ENCODE measurements at places on chromosomes 7 and 10. TPM values are rescaled to one million over a fixed set of nuclear protein-coding genes. Genes with fewer than 3 reads are reported as not detected.

GRCh38 chr7:43904533-43905208 is 1.7 kb downstream of the URGCP start:
- DNase-seq: no peak

GRCh38 chr10:75910032-75910431 is 478.6 kb downstream of the LRMDA start:
- no peak for DNase-seq

GRCh38 chr7:141541375-141541774 is 9.8 kb upstream of the AGK start:
- no peak for DNase-seq

GRCh38 chr10:11448190-11448544 is 163.3 kb downstream of the USP6NL start:
- no peak for DNase-seq

- no peak for DNase-seq
Measured at GRCh38 chr7:128891942-128892269, 18.6 kb downstream of the KCP start.

The PILRA gene
- total RNA-seq: 3.9 TPM

GRCh38 chr7:133682364-133683181 is 429.7 kb downstream of the EXOC4 start:
- no peak for DNase-seq

The ZFAND2A gene
- total RNA-seq: 14.1 TPM

The CUTC gene
- 13.0 TPM for total RNA-seq

DNA sequence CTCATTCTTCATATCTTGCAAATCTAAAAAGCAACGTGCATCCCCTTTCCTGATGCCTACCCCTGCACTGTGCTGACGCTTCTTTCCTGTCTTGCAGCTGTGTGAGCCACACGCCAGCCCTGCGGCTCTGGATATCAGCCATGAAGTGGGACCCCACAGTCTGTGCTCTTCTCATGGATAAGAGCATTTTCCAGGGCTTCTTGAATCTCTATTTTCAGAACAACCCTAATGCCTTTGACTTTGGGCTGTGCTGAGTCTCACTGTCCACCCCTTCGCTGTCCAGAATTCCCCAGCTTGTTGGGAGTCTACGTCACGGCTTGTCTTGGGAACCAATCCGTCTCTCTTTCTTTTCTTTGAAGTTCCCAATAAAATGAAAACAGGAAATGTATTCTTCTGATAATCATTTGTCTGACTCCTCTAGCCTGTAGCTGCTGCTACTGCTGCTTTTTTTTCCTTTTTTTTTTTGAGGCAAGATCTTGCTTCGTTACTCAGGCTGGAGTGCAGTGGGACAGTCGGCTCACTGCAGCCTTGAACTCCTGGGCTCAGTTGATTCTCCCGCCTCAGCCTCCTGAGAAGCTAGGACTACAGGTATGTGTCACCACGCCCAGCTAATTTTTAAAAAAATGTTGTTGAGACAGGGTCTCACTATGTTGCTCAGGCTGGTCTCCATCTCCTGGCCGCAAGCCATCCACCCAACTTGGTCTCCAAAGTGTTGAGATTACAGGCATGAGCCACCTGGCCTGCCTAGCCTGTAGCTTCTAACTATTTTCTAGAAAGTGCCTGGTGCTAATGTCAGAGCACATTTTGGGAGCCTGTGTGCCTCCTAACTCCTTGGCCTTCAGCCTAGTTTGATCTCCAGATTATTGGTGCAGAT is 30.3 kb downstream of the GSTO2 start:
- no peak for DNase-seq

The GRK5 gene
- 21.6 TPM for total RNA-seq

DNA sequence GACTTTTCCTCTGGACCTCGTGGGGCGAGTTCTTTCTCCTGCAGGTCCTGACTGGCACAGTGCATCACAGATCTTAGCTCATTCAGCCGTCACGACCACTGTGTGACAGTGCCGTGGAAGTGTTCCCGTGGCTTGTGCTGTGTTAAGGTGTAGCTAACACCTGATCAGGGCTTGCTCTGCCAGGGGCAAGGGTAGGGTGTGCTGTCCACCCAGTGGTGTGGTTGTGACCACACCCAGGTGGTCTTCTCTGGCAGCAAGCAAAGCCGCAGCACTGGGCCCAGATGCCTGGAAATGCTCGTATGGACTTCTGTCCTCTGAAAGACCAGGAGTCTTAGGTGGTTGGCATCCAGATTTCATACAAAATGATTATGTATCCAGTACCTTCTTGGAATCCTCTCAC is 86.2 kb downstream of the GLRX3 start:
- DNase-seq: no peak

DNA sequence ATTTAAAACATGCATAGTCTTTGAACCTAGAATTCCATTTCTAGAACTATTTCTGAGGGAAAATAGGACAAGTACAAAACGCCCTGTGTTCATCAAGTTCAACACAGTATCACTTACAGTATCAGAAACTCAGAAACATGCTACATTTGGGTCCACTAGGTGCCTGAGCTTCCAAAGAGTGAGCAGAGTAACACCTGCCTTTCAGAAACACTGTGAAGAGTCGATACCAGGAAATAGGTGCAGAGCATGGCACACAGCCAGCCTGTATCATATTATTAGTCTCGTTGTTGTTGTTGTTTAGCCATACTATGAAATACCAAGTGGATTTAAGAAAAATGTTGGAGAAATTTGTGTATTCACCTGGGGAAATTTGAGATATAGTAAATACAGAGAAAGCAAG is 392.1 kb upstream of the MGMT start:
- no peak for DNase-seq

The GTPBP10 gene
- 25.1 TPM for total RNA-seq

The SMKR1 gene
- 1.7 TPM for total RNA-seq

GRCh38 chr7:93836116-93836515 is 54.4 kb downstream of the TFPI2 start:
- no peak for DNase-seq

The TMEM213 gene
- total RNA-seq: not detected

DNA sequence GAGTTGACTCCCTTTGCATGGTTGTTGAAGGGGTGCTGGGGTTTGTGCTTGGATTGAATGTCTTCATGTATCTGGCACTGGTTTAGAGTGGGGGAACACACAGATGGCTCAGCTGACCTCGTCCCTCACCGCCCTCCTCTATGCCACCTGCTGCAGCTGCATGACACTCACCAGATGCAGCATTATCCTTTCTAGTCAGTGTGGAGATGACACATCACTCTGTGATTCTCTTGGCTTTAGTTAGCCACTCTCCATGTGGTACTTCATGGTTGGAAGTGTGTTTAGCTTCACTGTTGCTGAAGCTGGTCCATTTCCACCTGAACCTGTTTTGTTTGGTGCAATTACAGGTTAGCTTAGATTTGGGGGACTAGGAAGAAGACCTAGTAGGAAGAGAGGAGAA is 56.3 kb upstream of the BMPER start:
- DNase-seq: no peak

GRCh38 chr10:23196915-23197314 is 4.8 kb downstream of the PTF1A start:
- no peak for DNase-seq

DNA sequence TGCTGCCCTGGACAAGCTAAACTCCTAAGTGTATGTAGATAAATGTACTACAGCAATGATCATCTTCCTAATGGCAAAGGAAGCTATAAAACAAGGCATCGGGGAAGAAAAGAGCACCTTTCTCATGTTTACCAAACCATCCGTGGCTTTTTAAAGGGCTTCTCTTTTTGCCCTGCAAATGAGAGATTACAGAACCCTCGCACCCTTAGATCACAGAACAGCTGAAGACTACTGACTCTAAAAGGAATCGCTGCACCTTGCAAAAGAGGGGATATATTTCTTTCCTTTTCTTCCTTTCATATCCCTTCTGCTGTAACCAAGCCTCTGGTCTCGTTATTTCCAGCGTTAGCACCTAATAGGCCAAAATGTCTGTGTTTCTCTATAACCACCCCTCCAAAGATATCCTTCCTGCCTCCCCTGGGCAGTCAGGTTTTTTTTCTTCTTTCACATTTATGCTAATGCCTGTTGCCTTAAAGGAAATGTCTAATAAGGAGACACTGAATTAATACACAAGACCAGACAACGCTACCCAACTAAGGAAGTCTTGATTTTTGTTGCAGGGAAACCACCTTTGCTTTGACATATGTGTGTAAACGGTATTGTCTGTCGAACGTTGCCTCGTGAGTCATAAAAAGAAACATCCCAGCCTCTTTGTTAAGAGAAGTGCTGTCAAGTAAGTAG is 10.5 kb downstream of the ST8SIA6 start:
- no peak for DNase-seq

DNA sequence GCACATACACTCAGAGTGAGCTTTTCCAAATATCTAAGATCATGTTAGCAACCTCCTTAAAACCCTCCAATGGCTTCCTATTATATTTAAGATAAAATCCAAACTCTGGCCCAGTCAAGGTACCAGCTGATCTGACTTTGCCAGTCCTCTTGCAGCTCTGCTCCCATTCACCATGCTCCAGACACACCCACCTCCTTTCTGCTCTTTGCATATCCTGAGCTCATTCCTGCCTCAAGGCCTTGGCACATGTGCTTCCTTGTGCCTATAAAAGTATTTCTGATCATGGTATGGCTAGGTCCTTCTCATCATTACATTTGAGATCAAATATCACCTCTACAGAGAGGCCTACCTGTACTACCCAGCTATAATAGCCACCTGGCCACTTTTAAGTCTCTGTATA is 27.5 kb downstream of the XPNPEP1 start:
- DNase-seq: no peak

DNA sequence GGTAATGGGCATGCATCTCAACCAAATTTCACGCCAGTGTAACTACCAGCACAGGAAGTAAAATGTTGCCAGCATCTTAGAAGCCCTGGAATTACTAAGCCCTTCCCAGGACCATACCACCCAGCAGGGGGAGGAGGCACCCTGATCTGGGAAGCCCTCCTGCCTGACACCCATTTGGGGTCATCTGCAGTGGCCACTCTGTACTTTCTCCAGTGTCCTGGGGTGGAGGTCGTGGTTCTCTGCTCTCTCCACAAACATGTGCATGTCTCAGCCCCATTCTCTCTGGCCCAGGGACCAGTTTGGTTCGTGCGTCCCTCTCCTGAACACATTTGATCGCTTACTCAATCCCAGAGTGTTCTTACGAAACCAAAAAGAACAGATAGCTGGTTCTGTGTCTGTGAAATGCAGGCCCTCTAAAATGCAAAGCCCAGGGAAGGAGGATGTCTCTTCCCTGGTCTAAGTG is 9.4 kb upstream of the LRRC27 start:
- no peak for DNase-seq

DNA sequence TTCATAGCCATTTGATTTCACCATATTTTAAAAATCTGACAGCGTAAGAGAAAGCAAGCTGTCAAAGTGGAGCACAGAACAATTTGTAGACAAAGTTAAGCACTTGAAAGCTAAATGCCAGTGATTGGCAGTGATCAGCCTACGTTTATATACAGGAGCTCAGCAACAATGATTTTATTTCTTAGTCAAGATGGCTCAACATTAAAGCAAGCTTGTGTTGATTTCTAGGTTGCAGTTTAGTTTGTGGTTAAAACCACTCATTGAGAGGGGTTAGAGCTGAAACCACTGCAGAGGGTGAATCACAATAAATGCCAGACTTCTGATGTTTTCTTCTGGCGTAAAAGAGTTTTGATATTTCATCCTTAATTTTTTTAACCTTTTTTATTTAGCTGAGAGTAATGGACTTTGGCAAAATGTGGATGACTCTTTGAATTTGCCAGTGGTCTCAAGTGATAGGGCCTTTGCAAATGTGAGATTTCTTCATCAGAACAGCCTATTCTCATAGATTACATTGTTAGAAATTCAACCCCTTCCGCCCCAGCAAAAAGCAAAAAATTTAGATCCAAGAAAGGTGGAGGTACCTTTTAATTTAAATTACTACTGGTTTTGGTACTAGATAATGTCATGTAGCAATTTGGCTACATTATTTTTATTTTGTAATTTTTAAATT is 73.8 kb downstream of the SHOC2 start:
- no peak for DNase-seq

DNA sequence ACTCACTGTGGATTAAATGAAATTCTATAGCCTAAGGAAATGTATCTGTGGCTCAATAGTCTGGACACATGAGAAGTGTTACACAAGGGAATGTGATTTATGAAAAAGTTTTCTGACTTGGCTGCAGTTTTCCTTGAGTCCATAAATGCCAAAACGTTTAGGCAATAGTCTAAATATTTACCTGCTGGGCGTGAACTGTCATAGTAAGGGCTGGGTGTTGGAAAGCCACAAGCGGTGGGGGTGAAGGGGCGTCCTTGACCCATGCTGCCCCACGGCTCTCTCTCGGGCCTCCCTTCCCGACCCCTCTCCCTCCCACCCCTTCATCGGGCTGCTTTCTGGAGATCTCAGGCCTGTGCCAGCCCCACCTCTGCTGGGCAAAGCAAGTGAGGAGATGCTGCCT is 223.7 kb downstream of the BUB3 start:
- DNase-seq: no peak

DNA sequence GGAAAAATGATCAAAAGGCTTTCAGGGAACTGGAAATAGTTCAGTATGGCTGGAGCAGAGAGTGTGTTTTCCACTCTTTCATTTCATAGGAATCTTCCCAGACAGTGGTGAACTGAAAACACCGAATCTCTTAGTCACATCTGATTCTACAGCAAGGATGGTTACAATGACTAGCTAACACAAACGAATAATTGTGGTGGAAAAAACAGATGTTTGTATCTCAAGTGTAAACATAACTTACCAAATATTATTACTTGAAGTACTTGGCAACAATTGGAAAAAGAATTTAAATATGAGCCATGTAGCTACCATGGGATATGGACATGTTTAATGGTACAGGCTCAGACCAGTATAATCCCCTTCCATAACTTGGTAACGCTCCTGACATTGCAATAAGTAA is 21.1 kb upstream of the BPGM start:
- DNase-seq: no peak

DNA sequence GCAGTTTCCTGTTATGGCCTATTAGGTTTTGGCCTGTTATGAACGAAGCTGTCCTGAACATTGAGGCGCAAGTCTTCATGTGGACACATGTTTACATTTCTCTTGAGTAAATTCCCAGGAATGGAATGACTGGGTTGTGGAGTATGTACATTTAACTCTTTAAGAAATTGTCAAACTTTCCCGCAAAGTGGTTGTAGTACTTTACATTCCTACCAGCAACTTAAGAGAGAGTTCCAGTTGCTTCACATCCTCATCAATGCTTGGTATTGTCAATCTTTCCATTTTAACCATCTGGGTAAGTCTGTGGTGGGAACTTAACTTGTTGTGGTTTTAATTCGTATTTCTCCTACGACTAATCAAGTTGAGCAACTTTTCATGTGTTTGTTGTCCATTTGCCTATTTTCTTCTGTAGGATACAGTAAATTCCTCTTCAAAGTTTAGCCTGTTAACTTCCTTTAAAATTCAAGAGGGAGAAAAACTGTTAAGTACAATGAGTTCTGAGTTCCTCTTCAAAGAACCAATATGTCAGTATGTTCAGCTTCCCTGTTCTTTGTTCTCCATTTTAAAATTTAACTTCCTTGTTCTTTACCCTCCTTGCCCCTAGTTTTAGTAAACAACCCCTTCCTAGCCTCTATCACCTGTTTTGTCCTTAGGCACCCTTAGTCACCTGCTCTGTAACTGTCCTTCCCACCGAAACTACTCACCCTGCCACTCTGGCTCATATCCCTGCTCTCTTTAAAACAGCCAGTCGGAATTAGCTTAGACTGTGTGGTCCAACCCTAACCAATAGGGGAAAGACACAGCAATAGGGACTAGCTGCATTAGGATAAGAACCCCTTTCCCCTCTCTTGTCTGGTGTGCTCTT is 74.0 kb downstream of the FAM241B start:
- DNase-seq: no peak

GRCh38 chr7:11742496-11742895 is 89.5 kb downstream of the THSD7A start:
- DNase-seq: no peak
